Stimulated activated CD4-positive, alpha-beta T cell treated with anti-CD3 and anti-CD28 coated beads, TNF-alpha, amount 100 ng/mL, for 1 hour (primary cell): ENCODE measurements at places on chromosomes 1 and 21.

DNA sequence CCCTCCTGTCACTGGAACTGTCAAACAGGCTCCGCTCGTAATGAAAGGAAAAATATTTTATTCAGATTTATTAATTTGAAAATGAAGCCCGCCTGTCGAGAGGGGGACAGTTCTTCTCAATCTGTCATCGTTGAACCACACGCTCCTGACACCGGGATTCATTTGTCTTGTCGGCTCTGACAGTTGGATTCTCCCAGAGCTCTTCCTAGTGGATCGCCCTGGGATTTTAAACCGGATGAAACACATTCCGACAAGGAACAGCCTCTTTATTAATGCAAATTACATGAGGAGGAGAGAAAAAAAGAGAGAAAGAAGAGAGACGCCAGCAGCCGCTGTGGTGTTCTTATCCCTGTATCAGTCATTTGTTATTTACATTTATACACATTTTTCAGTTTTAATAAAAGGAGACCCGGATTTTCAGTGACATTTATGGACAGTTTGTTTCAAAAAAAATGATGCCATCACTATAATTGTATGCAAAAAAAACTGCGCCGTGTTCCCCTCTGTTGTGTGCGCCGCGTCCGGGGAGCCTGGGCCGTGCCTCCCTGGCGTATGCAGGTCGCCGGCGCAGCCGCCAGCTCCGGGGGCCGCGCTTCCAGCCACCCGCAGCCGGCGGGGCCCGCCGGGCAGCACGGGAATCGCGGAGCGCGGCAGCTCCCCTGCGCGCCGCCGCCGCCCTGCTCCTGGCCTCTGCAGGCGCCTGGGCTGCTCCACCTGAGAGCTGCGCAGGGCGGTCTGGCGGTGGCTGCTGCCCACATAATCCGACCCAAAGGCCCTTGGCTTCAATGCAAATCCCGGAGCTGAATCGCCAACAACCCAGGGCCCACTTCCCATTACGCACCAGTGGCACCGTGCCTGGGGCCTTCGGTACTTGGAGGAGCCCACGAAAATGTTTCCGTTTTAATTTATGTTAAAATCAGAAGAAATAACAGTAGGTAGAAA lies 237.9 kb upstream of the PBX1 start:
- no peak for DNase-seq

- DNase-seq = no peak
These were observed 6.1 kb upstream of the HP1BP3 start for GRCh38 chr1:20793236-20793635.

- DNase-seq = no peak
These were observed 4.4 kb upstream of the IGSF3 start for GRCh38 chr1:116671912-116672311.

GRCh38 chr1:40710581-40711315 lies 19.2 kb downstream of the NFYC start:
- DNase-seq = no peak

GRCh38 chr1:27868932-27869718 lies 3.2 kb upstream of the THEMIS2 start:
- peak; percentile 33 for DNase-seq

DNA sequence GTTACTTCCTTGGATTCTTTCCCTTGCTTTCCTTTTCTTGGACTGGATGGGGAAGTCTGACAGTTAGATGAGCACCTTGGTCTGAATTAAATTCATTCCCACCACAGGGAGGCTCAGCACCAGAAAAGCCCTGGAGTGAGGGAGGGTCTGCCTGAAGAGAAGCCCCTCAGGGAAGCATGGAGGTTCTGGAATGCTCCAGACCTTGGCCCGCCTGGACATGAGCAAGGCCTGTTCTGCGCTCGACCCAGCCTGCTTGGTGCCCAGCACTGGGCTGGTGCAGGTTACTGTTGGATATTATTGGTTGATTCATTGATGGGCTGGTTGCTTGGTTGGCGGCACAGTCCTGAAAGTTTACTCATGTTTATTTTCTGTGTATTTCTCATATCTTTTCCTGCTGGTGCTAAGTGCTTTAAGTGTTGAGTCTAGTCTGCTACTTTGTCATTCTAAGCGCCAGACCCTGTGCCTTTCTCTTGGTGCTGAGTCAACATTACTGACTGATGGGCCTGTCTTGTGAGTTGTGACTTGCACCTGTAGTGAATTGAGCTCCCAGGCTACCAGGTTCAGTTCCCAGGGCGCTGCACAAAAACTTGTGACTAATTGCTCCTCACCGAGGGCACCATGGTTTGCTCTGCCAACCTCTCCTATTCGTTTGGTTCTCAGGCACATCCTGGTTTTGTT lies 538.5 kb downstream of the KIF26B start:
- no peak for DNase-seq

- peak; percentile 7 for DNase-seq
These were observed 12.6 kb downstream of the FLG2 start for GRCh38 chr1:152347116-152347728.

GRCh38 chr1:162026881-162027280 lies 3.2 kb upstream of the OLFML2B start:
- DNase-seq = no peak
